LHCN-M2 (cell line): ENCODE measurements at places on chromosomes 7 and 10. TPM values are rescaled to one million over a fixed set of nuclear protein-coding genes. Genes with fewer than 3 reads are reported as not detected.

The ACSM6 gene
- not detected in 2 replicates for total RNA-seq

The EGR2 gene
- total RNA-seq, result 0.13 and 0.46 TPM in 2 replicates

The GRM3 gene
- total RNA-seq, result not detected in 2 replicates

The CALML3 gene
- not detected in 2 replicates for total RNA-seq

The MYL10 gene
- 0.34 TPM in 1 of 2 replicates, not detected in the other for total RNA-seq

The PON3 gene
- not detected in 2 replicates for total RNA-seq

The IDI2 gene
- not detected in 2 replicates for total RNA-seq

The SAP25 gene
- total RNA-seq, result 2.4 TPM in 1 of 2 replicates, not detected in the other

The LRRC61 gene
- total RNA-seq, result not detected in 2 replicates

The PRR15 gene
- not detected in 2 replicates for total RNA-seq

The BTBD16 gene
- not detected in 2 replicates for total RNA-seq

The CUZD1 gene
- total RNA-seq, result 2.5 and 4.8 TPM in 2 replicates

The SYPL1 gene
- total RNA-seq, result 79.5 and 88.1 TPM in 2 replicates

The PDZD7 gene
- total RNA-seq, result 1.2 and 1.4 TPM in 2 replicates

The STEAP1 gene
- total RNA-seq, result 33.7 and 41.3 TPM in 2 replicates

The AGAP9 gene
- 2.2 and 2.3 TPM in 2 replicates for total RNA-seq

The SYNPO2L gene
- total RNA-seq, result 0.32 and 0.63 TPM in 2 replicates

The TRIM73 gene
- 0.29 and 0.83 TPM in 2 replicates for total RNA-seq

The CDC14C gene
- total RNA-seq, result 0.32 TPM in 1 of 2 replicates, not detected in the other

The FRAT1 gene
- 1.5 and 1.7 TPM in 2 replicates for total RNA-seq

The TLX1 gene
- total RNA-seq, result not detected in 2 replicates

The ACTL6B gene
- total RNA-seq, result not detected in 2 replicates

The C7orf57 gene
- 0.13 and 0.29 TPM in 2 replicates for total RNA-seq

The NUDT13 gene
- total RNA-seq, result 2.9 TPM in 2 replicates

The JMJD1C gene
- total RNA-seq, result 139 and 149 TPM in 2 replicates

The MYPN gene
- 31.8 and 32.7 TPM in 2 replicates for total RNA-seq
